ENCODE measurements at places on chromosomes 16 and 17.
A peak's percentile ranks its signal among the peaks of the same experiment; 100 is the strongest.

DNA sequence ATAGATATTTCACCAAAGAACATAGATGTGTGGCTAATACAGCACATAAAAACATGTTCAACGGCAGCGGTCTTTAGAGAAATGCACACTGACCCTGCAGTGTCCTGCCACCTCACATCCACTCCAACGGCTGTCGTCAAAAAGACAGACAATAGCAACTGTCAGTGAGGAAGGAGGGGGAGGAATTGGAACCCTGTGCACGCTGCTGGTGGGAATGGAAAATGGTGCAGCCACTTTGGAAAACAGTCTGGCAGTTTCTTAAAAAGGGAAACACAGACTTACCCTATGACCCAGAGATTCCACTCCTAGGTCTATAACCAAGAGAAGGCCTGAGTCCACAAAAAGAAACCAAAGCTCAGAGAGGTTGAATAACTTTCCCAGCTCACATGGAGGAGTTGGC lies 7.7 kb downstream of the CEP295NL start:
- DNase-seq = no peak

- no peak for DNase-seq
Observed at GRCh38 chr17:27310565-27311110, 16.7 kb downstream of the WSB1 start.

- DNase-seq = peak; percentile 80
Observed at GRCh38 chr16:11233727-11234376, 22.2 kb downstream of the SOCS1 start.

DNA sequence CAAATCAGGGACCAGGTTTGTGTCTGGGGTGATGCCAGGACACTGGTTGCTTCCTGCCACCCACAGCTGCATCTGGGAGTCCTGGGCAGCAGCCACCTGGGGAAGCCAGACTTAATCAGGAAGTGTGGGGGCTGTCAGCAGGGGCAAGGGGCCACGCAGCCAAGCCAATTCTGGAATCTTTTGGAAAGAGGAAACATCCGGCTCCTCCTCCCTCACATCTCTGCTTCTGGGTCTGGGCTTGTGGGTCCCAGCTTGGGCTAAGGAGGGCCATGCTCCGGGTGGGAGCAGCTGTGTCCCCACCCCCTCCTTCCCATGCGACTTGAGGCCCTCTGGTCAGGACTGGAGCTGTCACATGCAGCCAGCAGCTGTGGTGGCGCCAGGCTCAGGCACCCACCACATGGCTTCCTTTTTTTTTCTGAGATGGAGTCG lies 37.0 kb upstream of the CCDC182 start:
- no peak for DNase-seq

GRCh38 chr16:81071805-81072204 lies 5.2 kb downstream of the C16orf46 start:
- DNase-seq = no peak

DNA sequence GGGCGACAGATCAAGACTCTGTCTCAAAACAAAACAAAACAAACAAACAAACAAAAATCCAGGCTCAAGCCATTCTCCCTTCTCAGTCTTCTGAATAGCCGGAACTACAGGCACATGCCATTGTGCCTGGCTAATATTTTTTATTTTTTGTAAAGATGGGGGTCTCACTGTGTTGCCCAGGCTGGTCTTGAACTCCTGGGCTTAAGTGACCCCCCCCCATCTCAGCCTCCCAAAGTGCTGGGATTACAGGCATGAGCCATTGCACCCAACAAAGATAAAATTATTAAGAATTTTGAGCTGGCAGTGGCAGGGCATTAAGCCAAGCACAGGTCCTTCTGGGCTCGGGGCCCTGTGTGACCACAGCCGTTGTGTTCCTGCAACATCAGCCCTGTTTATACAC lies 69.9 kb upstream of the CBX4 start:
- DNase-seq = no peak

GRCh38 chr17:4947411-4948165 lies 742 bp downstream of the PFN1 start:
- DNase-seq = peak; percentile 64

DNA sequence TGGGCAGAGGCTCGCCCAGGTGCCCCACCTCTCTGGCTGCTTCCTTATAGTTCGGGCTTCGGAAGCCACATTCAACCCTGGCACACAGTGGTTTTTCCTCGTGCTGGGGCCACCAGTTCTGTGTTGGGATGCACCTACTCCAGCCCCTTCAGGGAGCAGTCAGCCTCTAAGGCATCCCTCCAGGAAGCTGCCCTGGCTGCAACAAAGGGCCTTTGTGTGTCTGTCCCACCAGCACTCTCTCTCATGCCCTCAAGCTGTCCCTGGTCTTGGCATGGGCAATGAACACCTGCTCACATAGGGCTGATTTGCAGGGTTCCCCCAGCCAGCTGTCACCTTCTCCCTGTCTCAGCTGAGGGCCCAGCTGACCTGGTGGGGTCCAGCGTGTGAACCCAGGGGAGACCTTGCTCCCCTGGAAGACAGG lies 754 bp upstream of the NOXO1 start:
- DNase-seq = no peak

- DNase-seq = no peak
Observed at GRCh38 chr17:82023447-82024241, 539 bp downstream of the LRRC45 start.

GRCh38 chr17:46851029-46851741 lies at the start of gene WNT9B:
TSS of gene WNT9B (plus strand) at chr17:46851583. CDS start at chr17:46851639, 56 bp downstream.
- DNase-seq = peak; percentile 4

Measured in stimulated activated CD8-positive, alpha-beta memory T cell treated with anti-CD3 and anti-CD28 coated beads, Interleukin-15, amount 100 ng/mL, for 48 hours (primary cell).